CD4-positive, alpha-beta T cell treated with Interleukin-12 subunit alpha and Interleukin-12 subunit beta, for 1 hour (primary cell): ENCODE measurements at places on chromosomes 6 and 20.

- no peak for DNase-seq
These were observed at the start of gene ALDH8A1 for GRCh38 chr6:134949927-134950326. Gene ALDH8A1 (minus strand): TSS chr6:134950101. CDS start chr6:134950053, 48 bp downstream.

- no peak for DNase-seq
These were observed 82.5 kb downstream of the POPDC3 start for GRCh38 chr6:105097288-105097687.

DNA sequence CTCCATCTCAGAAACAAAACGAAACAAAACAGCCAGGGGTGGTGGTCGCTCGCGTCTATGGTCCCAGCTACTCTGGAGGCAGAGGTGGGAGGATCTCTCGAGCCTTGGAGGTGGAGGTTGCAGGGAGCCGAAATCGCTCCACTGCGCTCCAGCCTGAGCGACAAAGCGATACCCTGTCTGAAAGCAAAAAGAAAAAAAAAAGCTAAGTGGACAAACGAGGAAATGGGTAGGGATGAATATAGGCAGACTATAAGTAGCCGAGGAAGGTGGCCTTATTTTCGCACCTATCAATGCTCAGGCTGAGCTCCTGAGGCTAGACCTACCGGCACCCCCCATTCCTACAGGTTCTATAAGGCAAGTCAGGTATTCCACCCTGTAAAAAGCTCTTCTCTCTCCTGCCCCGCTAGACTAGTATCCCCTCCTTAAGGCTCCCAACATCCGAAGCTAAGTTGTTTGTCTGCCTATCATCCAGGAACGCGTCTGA lies 650 bp upstream of the CASP8AP2 start:
- DNase-seq: no peak

GRCh38 chr6:84332139-84333034 lies 104.9 kb upstream of the CEP162 start:
- no peak for DNase-seq

- peak; percentile 64 for DNase-seq
These were observed 7.5 kb downstream of the CCM2L start for GRCh38 chr20:32017711-32018251.

DNA sequence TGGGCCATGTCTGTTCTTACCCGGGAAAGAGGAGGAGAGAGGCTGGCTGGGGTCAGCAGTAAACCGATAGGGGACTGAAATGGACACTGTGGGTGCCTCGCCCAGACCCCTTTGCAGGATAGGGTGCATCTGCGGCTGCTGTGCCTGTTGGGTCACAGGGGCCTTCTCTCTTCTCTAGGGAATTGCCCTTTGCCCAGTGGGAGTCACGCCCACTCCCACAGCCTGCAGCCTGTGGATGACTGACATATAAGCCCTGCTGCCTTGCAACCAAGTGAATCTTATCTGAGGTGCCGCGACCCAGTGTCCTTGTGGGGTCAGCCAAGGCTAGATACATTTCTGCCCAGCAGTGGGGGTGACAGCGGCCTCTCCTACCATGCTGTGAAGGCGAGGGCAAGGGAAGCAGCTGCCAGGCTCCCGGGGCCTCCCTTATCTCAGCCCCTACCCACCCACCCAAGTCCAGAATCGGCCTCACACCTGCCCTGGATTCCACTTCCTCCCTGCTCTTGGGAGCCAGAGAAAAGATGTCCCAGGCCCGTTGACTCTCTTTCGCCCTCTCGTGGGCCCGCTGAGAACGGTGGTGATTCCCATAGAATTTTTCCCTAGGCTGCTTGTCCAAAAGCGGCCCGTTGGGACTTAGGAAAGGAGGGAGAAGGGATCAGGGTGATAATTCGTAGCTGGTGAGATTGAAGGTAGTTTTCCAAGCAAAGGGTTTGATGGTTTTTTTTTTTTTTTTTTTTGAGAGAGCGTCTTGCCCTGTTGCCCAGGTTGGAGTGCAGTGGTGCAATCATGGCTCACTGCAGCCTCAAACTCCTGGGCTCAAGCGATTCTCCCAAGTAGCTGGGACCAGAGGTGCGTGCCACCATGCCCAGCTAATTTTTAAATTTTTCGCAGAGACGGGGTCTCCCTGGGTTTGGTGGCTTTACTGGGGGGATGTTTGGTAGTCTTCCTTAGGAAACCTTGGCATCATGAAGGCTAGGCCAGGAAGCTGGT lies 76.4 kb upstream of the RNF24 start:
- peak; percentile 41 for DNase-seq

DNA sequence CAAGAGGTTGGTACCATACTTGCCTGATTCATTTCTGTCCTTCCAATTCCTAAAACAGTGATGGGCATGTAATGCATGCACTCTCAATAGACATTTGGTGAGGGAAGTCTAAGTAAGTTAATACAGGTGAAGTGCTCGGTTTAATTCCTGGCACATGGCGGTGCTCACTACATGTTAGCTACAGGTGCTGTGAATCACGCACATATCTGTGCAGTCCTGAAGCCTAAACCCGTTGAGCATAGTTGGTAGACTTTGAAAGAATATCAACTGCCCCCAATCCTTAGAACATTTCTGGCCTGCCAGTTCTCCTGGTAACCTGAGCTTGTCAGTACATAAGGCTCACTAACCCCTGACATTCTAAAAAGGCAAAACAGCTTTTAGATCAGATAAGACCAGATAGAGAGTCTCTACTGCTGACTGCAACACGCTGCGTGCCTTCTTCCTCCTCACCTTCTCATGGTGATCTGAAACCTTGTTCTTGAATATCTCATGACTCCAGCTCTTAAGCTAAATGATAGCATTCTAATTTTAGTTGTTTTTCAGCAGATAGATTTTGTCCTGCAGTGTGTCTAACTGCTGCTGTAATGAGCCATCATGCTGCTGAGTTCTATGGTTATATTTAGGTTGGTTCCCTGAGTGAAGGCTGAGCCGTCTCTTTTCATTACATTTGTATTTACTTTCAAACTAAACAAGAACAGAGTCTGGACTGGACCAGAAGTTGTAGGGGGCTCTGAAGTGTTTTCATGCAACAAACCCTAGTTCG lies 328.5 kb upstream of the QKI start:
- DNase-seq: no peak

- DNase-seq: no peak
These were observed 114.3 kb downstream of the THBS2 start for GRCh38 chr6:169139179-169139971.

DNA sequence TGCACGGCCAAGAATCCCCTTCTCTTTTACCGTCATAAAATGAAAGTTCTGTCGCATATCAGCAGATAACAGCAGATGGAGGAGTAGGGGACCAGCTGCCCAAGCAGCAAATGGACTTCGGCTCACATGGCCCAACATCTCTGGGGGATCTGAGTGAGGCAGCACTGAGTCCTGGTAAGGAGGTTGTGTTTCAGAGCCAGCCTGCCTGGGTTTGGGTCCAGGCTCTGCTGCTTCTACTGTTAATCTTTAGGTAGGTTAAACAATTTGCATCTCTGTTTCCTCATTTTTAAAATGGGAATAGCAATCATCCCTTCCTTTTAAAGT lies 193.6 kb downstream of the DOK5 start:
- no peak for DNase-seq

DNA sequence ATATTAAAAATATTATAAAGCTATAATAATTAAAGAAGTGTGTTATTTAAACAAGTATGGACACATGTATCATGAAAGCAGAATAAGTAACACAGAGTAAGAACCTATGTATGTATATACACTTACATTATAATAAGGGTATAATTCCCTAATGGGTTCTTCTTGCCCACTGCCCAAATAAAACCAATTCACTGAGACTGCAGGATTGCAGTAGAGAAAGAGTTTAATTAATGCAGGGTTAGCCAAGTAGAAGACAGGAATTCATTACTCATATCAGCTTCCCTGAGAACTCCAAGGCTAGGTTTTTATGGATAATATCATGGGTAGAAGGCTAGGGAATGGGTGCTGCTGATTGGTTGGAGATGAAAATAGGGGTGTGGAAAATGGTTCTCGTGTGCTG lies 53.8 kb upstream of the SAMD3 start:
- DNase-seq: no peak

DNA sequence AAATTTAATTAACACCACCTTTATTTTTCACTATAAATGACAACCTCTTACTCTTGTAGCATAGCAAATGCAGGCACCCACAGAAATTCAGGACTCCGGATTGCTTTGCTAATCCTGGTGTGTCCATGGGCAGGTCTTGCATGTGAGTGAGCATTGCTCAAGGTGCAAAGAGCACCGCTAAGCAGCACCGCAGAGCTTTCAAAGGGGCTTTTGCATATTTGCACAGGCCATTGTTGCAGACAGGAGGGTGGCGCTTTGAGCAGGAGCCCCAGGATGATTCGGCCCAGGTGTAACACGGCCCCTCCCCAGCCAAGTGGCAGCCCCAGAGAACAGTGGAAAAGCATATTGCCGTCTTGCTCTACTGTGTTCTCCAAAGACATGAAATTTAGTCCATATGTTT lies 293.2 kb downstream of the NRN1 start:
- DNase-seq: no peak

GRCh38 chr6:151431337-151431736 lies 20.6 kb downstream of the RMND1 start:
- no peak for DNase-seq
